Stimulated activated CD4-positive, alpha-beta T cell treated with anti-CD3 and anti-CD28 coated beads, TNF-alpha, amount 100 ng/mL, for 24 hours (primary cell): ENCODE measurements at places on chromosomes 1 and 21.
A peak's percentile ranks its signal among the peaks of the same experiment; 100 is the strongest.

GRCh38 chr1:240342251-240342625 is 250.6 kb downstream of the FMN2 start:
- DNase-seq: no peak

DNA sequence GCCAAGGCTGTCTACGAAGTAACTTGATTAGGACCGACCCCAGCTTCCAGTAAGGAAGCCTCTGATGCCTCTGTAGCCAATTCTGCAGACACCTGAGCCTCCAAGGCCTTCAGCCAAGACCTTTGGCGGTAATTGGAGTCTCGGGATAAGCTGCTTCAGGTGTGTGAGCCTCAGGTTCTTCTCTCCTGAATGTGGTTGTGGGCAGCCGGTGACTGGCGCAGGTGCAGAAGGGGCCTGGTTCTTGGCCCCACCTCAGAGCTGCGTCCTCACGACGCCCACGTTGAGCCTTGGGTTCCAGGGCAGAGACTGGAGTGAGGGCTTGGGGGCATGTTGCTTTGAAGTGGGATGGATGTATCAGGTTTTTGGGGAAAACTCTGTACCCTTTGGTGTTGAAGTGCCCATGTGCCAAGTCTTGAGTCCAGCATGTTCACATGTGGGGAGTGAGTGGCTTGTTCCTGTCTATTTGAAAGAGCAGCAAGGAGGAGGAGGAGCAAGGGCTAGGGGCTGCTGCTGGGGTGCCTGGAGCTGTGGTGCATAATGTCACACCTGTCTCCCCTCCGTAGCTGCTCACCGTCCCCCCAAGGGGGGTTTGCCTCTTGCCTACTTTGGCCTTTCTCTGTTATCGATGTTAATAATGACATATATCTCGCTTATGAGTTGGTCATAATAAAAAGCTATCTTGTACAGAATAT is 1.4 kb downstream of the PSEN2 start:
- DNase-seq: no peak

DNA sequence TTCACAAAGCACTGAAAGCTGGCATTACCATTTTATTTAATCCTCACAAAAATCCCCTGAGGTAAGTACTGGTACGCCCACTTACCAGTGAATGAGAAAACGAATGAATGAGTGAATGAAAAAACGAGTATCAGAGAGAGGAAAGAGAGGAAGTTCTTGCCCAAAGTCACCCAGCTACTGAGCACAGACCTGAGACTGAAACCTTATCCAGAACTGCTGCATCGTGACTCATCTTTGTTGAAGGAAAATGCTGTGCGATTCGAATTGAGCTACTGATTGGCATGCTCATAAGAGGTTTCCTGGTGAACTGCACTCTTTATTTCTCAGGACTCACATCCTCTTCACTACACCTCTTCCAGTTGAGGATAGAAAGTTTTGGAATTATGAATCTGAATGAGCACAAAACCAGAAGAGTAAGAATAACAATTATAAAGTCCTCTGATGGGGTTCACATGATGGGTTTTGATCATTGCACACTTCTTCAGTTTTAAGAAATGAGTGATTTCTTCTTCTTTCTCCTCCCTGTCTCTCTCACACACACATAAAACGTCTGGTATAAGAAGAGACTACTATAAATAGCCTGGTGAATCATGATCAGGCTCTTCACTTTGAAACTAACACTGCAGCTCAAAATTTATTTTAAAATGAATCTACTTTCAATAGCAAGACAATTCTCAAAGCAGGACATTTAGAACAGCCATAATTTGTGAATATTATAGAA is 32.1 kb downstream of the IL12RB2 start:
- DNase-seq: peak; percentile 22

DNA sequence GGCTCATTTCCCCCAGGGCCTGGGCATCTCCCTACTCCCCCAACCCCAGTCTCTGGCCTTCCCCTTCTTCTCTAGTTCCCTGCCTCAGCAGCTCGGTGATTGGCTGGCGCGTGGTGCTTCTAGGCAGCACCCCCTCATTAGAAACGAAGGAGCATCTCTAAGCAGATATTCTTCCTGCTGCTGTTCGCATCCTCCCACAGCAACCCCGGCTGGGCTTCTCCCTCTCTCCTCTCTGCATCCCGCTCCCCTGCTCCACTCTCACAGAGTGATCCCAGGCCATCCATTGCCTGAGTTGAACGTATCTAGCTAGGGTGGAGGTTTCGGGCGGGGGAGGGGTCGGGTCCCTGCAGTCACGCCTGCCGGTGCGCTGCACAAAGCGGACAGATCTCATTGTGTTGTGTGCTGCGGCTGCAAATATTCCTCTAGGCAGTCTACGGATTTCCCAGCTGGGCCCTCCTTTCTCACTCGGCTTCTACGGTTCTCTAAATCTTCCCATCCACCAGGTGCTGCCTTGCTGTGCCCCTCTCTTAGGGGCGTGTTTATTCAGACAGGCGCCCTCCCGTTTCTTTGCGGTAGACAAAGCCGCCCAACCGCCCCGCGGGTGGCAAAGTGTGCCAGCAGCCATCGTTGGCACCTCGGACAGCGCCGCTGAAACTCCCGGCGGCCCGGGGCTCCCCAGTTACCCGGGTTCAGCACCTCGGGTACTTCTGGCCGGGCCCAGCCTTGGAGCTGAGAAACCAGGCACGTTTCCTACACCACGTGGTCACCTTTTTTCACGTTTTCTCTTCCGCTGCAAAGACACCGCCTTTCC is 2.2 kb downstream of the CACNA1E start:
- DNase-seq: no peak

- no peak for DNase-seq
Measured at GRCh38 chr21:43645976-43646375, 13.3 kb downstream of the HSF2BP start.

DNA sequence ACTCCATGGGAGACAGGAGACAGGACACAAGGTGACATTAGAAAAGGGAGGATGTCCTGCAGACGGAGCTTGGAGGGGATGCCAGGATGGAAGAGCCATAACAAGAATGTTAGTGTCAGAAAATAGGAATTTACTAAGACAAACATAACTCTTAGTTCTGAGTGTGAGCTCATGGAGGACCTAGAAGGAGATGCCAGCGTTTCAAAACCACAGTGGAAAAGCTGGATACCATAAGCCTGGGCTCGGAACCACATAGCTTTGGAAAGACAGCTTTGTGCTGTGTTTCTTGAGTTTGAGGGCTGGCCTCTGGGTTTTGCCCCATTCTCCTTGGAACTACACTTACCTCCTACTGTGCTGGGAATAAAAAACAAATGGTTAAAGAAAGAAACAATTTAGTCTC is 128.4 kb downstream of the S1PR1 start:
- no peak for DNase-seq

DNA sequence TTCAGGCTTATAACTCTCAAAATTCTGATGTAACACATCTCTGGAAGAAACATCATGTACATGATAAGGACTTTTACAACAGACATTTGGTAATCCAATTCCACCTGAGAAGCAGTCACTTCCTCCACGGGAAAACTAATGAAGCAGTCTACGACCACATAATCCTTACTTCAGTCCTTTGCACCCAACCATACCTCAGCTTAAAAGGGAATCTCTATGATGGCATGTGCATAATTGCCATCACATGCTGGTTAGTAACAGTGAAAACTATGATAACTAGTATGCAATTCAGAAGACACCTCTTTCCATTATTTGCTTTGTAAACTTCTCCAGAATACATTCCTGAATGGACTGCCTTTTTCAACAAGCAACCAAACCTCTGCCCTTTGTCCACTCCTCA is 53.1 kb downstream of the TTC13 start:
- DNase-seq: no peak

DNA sequence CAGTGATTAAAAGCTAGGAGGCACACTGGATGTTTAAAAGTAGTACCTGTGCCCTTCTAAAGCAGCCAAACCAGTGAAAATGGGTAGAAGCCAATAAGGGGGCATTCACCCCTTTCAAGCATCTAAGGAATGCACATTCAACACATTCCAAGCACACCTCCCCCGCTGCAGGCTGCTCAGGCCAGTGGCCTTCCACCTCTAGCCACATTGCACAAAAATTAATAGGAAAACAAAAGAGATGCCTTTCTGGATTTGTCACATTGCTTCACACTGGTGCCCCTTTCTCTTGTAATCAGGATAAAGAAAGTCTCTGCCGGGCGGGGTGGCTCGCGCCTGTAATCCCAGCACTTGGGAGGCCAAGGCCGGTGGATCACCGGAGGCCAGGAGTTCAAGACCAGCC is 834.0 kb downstream of the USP25 start:
- DNase-seq: no peak

- DNase-seq: peak; percentile 69
Measured at GRCh38 chr1:29124366-29125236, 898 bp upstream of the TMEM200B start.

DNA sequence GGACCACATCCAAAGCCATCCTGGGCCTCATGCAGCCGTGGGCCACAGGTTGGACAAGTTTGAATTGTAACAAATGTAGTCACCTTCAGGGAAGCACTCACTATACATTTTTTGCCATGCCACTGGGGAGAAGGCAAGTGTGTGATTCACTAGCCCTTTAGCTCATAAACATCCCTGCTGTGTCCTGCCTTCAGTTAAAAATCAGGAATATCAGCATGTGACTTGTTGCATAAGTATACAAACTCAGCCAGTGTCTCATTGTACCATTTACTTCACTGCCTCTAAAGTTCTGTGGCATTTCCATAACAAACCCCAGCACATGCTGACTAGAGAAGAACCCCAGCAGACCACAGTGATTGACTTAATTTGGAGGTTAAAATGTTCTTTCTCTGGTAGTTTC is 142.0 kb upstream of the C1orf105 start:
- no peak for DNase-seq

DNA sequence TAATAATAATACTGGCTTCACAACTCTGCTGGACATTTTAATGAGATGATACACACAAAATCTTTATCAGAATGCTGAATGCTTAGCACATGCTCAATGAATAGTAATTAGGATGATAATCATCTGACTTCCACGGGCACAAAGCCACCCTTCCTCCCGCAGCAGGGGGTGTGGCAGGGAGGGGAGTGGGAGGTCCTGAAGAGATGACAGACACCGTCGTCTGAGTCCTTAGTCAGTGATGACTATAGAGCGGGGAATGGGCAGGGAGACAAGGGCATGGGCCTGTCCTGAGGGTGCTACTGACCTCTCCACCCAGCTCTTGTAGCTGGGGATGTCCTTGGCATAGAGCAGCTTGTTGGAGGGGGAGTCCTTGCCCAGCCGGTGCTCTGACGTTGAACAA is 117.6 kb upstream of the CD34 start:
- no peak for DNase-seq

DNA sequence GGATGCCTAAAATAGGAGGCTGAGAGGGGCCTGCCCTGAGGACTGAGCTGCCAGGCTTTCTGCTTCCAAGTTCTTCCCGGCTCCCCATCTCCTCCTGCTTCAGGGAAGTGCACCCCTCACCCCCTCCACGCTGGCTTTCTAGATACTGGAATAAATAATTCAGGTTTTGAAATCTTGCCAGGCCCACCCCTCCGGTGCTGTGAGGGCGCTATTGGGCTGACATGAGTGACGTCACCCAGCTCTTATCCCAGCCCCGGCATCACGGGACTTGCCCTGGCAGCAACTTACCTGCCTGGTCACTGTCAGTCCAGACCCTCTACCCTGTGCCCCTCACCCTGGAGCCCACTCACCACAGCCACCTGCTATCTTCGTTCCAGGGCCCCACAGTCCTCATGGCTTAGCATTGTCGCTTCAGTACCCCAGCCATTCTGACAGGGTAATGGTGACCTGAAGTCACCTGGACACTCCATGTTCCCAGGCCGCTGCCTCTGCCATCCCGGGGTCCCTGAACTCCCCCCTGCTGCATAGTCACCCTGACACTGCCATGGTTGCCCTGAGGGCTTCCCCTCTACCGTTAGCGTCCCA is 819 bp upstream of the GPR3 start:
- no peak for DNase-seq

- no peak for DNase-seq
Measured at GRCh38 chr1:50251702-50252101, 143.0 kb downstream of the ELAVL4 start.

DNA sequence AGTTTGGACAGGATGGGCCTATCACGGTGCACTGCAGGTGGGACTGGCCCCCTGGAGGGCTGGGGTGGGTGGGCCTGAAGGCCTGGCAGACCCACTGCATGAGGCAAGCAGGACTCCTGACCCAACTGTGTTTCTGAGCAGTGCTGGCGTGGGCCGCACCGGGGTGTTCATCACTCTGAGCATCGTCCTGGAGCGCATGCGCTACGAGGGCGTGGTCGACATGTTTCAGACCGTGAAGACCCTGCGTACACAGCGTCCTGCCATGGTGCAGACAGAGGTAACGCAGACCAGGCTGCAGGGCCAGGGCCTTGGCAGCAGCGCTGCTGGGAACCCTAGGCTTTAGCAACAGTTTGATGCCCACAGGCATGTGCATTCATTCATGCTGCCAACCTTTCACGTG is 29.0 kb upstream of the KDM4A start:
- no peak for DNase-seq

DNA sequence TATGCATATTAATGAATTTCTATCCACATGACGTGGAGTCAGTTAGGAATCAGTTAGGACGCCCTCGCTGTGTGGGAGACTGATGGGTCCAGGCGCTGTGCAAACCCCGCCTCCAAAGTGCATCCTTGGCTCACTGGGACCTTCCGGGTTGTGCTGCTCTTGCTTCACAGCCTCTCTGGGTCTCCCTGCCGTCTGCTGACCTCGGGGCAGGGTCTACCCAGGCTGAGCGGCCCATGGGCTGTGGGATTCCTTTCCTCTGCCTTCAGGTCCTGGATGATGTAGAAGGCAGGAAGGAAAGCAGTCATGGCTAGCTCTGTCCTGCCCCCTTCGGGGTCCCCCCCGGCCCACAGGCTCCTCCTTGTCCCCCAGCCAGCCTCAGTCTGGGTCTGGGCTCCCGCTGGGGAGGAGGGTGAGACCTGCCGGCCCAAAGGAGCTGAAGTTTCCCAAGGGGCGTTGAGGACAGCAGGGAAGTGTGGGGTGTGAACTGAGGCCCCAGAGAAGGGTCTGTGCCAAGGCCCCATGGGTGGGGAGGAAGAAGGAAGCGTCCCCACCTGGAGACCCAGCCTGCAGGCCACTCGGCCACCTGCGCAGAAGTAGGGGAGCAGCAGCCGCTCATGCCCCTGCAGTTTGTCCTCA is 24.6 kb upstream of the CDK11A start:
- no peak for DNase-seq

- DNase-seq: peak; percentile 40
Measured at GRCh38 chr1:199226163-199226562, 587.3 kb downstream of the PTPRC start.

DNA sequence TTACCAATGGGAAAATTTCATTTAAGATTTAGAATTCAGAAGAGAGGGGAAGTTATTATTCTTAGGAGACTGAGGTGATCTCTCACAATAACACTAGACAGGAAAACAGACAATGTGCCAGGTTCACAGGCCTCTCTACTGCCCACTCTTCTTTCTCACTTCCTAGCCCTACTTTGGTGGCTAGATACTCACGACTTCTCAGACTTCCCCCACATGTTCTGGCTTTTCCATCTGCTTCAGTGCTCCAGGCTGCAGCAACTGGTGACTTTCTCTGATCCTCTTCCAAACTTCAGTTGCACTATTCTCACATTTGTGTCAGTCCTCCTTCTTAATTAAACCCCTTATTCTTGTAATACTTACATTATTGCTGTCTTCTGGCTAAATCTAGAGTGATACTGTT is 208.7 kb upstream of the KCTD3 start:
- no peak for DNase-seq
